GM20000 (cell line): ENCODE measurements at places on chromosomes 5 and 9.

GRCh38 chr9:131577005-131578000, 32.0 kb downstream of the PRRT1B start:
- DNase-seq: no peak

- DNase-seq: no peak
These were observed 16.0 kb downstream of the S1PR3 start for GRCh38 chr9:89006996-89007967.

- no peak for DNase-seq
These were observed 30.6 kb upstream of the CTNNA1 start for GRCh38 chr5:138722544-138723177.

GRCh38 chr5:176941951-176942350, 42.8 kb upstream of the HK3 start:
- no peak for DNase-seq

DNA sequence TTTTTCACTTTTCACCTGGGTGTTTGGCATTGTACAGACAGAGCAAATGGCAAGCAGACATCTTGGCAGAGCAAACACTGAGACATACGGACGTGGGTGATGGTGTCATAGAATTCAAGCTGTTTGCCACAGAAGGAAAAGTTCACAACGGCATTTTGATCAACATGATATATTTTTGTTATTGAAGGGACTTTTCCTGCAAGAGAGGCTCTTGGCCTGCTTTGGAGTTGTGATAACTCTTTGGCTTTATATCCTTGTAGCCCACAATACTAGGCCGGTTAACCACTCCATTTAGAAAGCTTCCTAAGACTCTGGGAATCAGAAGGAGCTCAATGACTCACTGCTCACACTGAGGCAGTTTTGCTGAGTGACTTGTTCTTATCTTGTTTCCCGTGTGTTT, 1038.3 kb downstream of the TLE1 start:
- no peak for DNase-seq

DNA sequence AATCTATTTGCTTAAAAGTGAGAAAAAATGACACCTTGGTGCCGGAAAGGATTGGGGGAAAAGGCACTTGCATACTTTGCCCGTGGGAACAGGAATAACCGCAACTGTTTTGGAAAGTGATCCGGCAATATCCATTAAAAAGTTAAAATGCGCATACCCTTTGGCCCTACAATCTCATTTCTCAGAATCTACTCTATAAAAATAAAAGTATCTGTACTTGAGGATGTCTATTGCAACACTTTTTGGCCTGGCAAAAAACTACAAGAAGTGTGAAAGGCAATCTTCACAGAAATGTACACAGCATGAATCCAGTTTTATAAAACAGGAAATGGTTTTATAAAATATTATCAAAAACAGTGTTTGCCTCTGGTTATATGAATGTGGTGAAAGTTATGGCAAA, 58.3 kb upstream of the NFIL3 start:
- DNase-seq: no peak

GRCh38 chr5:179974946-179975712, 67.4 kb upstream of the TBC1D9B start:
- DNase-seq: peak; percentile 64
